ENCODE measurements at places on chromosomes 7 and 10. TPM values are rescaled to one million over a fixed set of nuclear protein-coding genes. Genes with fewer than 3 reads are reported as not detected.

The GPER1 gene
- total RNA-seq, result 0.14 TPM

The YWHAG gene
- 104 TPM for total RNA-seq

The IL6 gene
- 0.66 TPM for total RNA-seq

The CDHR1 gene
- not detected for total RNA-seq

The CYP2C8 gene
- total RNA-seq, result 0.30 TPM

The GNGT1 gene
- total RNA-seq, result not detected

The LRMDA gene
- not detected for total RNA-seq

The SPAG6 gene
- 0.61 TPM for total RNA-seq

The C7orf25 gene
- 4.4 TPM for total RNA-seq

The STRA8 gene
- not detected for total RNA-seq

The DPYSL4 gene
- total RNA-seq, result 11.8 TPM

The ANKRD61 gene
- 0.18 TPM for total RNA-seq

The TMEM176A gene
- not detected for total RNA-seq

The SPAM1 gene
- total RNA-seq, result not detected

The SNCG gene
- total RNA-seq, result not detected

The TNS3 gene
- total RNA-seq, result 0.20 TPM

The ADAM22 gene
- total RNA-seq, result 2.9 TPM

The AKR1D1 gene
- not detected for total RNA-seq

The CARD11 gene
- total RNA-seq, result 108 TPM

The HOXA3 gene
- total RNA-seq, result not detected

The PAX4 gene
- total RNA-seq, result not detected

The FZD8 gene
- 0.41 TPM for total RNA-seq

The AGAP5 gene
- total RNA-seq, result 12.2 TPM

The PRKAR2B gene
- 0.25 TPM for total RNA-seq

The TBC1D12 gene
- 0.11 TPM for total RNA-seq

The ZC3HAV1L gene
- 19.7 TPM for total RNA-seq

The GPR146 gene
- total RNA-seq, result 13.8 TPM

The PDE6C gene
- not detected for total RNA-seq

The CYP3A4 gene
- total RNA-seq, result not detected

The UCMA gene
- total RNA-seq, result not detected

The CPA2 gene
- not detected for total RNA-seq

The KAZALD1 gene
- 0.36 TPM for total RNA-seq

The CRPPA gene
- total RNA-seq, result 1.2 TPM

The LRCH4 gene
- 168 TPM for total RNA-seq

The HABP2 gene
- total RNA-seq, result not detected

The C7orf57 gene
- total RNA-seq, result 0.11 TPM

The SLC39A12 gene
- not detected for total RNA-seq

The CTTNBP2 gene
- not detected for total RNA-seq

The NRP1 gene
- total RNA-seq, result 2.8 TPM

The GLI3 gene
- total RNA-seq, result not detected

The NUTM2E gene
- total RNA-seq, result not detected

The CDH23 gene
- total RNA-seq, result 4.8 TPM

The SAMD9L gene
- 96.4 TPM for total RNA-seq

The HKDC1 gene
- 1.3 TPM for total RNA-seq

The OR2F2 gene
- total RNA-seq, result not detected

The MYO3A gene
- not detected for total RNA-seq

The ELFN1 gene
- total RNA-seq, result 0.16 TPM

The PRR15 gene
- total RNA-seq, result not detected

The TRIL gene
- not detected for total RNA-seq

The SSC4D gene
- total RNA-seq, result 0.50 TPM

The PTF1A gene
- not detected for total RNA-seq

The WIPF3 gene
- total RNA-seq, result not detected

The COBL gene
- total RNA-seq, result not detected

The MUC12 gene
- total RNA-seq, result 0.48 TPM

The COL26A1 gene
- not detected for total RNA-seq

The CASD1 gene
- total RNA-seq, result 12.5 TPM

The HIP1 gene
- 4.3 TPM for total RNA-seq

The DLX6 gene
- not detected for total RNA-seq

Measured in T-helper 2 cell treated with Interferon-gamma antibody and Interleukin-4, amounts not matched to agents 100 ng/mL and 5 ng/mL, for 36 hours (primary cell).